A549 treated with dexamethasone at 1 μM for 4 hours (cell line): ENCODE measurements at places on chromosomes 3 and 15. TPM values are rescaled to one million over a fixed set of nuclear protein-coding genes. Genes with fewer than 3 reads are reported as not detected.

The HRH1 gene
- 5.3 to 7.7 TPM (median 6.2 TPM) in 5 replicates for total RNA-seq

The SLC6A20 gene
- 0.02 to 0.17 TPM (median 0.04 TPM) in 5 replicates for total RNA-seq

The FBLN2 gene
- 1.5 to 2.8 TPM (median 2.1 TPM) in 5 replicates for total RNA-seq

The CLDN11 gene
- total RNA-seq: 0.09 to 0.27 TPM (median 0.17 TPM) in 5 replicates

The CHL1 gene
- 0.06 to 0.09 TPM in 2 of 5 replicates, not detected in the others for total RNA-seq

The ANKRD63 gene
- total RNA-seq: 0.20 to 0.49 TPM (median 0.26 TPM) in 5 replicates

The SLC15A2 gene
- total RNA-seq: 0.11 to 0.21 TPM (median 0.19 TPM) in 4 of 5 replicates, not detected in the other

The DNASE1L3 gene
- total RNA-seq: 0.10 to 0.15 TPM (median 0.11 TPM) in 4 of 5 replicates, not detected in the other
